ENCODE measurements at places on chromosomes 5 and 9.

DNA sequence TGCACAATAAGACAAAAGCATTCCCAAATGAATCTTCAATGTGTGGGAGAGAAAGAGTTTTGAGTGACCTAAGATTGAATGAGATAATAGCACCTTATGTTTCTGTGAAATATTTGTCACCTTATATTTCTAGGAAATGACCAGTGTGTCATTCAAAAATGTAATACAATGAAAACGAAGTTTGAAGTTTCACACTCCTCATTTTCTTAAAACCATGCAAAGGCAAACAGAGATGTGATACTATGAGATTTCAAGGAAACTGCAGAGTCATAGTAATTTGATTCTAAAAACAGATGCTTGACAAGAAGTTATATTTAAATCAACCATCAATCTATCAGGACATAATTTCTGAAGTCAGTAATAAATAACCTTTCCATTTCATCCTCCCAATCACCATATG lies 13.6 kb upstream of the ABCA1 start:
- no peak for DNase-seq

- no peak for DNase-seq
Observed at GRCh38 chr5:126994485-126994884, 35.9 kb downstream of the MARCHF3 start.

DNA sequence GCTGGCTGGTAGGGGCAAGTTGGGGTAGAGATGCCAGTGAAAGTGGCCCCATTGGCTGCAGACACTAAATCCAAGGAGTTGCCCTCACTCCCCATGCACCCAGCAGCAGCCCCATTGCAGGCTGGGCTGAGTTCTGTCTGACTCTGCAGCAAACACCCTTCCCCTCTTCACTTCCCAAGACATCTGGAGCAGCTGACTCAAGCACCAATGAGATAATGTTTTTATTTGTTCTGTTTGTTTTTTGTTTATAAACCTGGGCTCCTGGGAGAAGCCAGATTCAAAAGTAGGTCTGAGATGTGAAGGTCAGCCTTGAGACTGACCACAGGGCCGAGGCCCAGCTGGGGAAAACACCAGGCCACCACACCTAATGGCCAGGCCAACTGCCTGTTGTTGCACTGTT lies 545.9 kb upstream of the KLF4 start:
- DNase-seq, result no peak

DNA sequence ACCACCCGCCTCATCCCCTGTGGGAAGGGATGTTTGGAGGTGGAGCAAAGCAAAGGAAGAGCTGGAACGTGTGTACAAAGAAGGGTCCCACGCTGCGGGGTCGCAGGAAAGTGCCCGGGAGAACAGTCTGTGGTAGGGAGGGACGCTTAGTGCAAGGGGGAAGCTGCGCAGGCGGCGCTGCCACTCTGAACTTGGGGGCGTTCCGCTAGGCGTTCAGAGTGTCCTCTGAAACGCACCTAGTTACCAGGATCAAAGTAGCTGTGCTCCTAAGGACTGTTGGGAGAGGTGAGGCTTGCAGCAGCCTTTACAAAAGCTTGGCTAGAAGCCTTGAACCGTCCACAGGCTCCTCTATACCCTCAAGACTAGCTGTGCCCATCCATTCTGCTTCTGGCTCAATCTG lies 29.3 kb upstream of the PDE8B start:
- DNase-seq, result no peak

GRCh38 chr5:58455066-58455465 lies 4.8 kb downstream of the PLK2 start:
- DNase-seq, result no peak

DNA sequence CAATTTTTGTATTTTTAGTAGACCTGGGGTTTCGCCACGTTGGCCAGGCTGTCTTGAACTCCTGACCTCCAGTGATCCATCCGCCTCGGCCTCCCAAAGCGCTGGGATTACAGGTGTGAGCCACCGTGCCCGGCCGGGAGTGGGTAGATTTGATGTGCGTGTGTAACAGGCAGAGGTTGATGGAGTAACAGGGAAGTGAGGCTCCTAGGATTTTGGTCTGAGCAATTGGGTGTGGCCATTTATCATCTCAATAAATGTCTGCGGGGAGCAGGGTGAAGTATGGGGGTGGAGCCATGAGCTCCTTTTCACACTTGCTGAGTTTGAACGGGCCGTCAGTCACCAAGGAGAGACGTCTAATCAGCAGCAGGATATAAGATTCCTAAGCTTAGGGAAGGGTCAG lies 1.2 kb upstream of the REXO4 start:
- DNase-seq, result no peak

GRCh38 chr5:180350711-180351465 lies 2.2 kb downstream of the GFPT2 start:
- DNase-seq, result no peak

- no peak for DNase-seq
Observed at GRCh38 chr5:24732184-24732583, 87.4 kb upstream of the CDH10 start.

DNA sequence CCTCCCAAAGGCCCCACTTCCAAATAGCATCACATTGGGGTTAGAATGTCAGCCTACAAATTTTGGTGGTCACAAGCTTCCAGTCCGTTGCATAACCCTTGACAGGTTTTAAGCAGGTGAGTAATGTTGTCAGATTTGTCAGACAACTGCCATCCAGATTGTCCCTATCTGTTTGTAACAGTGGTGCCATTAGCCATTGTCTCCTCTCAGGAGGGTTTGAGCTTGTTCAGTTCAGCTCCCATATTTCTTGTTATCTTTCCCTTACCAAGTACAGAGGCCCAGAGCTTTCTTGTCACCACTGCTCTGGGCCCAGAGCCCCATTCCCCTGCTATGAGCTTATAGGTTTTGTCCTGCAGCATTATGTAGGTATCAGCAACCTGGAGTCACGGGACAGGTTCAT lies 14.8 kb upstream of the GSN start:
- no peak for DNase-seq

DNA sequence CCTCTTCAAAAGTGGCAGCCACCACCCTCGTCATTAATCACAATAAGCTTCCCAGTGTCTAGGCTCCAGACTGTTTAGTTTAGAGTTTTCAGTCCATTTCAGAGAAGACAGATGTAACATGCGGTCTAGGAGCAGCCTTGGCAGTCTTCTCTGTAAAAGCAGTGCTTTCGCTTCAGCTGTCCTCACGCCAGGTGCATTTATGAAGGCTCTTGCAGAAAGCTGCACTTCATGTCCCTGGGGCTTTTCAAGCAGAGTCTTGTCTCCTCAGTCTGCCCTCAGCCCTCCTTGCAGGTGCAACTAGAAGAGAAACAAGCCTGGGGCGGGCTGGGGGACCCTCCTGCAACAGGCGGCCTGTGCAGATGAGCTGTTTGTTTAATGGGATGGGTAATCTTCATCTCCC lies 281.9 kb downstream of the DRD1 start:
- no peak for DNase-seq

GRCh38 chr9:3648266-3648665 lies 122.5 kb upstream of the RFX3 start:
- no peak for DNase-seq

DNA sequence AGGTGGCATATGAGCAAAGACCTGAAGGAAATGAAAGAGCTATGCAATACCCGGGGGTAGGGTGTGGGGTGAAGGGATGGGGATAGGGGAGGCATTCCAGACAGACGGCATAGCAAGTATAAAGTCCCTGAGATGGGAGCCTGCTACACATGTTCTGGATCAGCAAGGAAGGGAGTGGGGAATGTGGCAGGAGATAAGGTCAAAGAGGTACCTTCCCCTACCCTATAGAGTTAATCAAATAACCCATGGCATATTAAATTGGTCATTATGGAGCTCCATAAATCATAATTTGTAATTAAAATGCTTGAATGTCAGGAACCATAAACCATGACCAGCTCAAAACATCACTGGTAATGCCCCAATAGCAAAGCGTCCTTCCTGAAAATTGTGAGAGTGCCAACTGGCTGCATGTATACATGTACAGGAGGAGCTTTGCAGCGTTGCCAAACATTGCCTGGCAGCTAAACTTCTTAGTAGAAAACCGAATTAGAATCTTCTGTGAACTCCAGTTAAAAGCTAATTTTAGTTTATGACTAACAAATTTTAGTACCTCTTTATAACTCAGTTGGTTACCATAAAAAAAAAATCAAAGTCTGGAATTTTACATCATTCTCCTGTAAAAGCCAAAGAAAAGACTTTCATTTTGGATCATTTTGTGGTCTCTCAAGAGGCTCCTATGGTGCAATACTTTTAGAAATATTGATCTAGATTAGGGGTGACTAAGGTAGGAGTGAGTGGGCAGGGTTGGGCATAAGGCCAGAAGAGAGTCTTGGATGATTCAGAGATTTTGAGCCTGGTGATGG lies 4.7 kb downstream of the DNAI1 start:
- DNase-seq, result no peak

DNA sequence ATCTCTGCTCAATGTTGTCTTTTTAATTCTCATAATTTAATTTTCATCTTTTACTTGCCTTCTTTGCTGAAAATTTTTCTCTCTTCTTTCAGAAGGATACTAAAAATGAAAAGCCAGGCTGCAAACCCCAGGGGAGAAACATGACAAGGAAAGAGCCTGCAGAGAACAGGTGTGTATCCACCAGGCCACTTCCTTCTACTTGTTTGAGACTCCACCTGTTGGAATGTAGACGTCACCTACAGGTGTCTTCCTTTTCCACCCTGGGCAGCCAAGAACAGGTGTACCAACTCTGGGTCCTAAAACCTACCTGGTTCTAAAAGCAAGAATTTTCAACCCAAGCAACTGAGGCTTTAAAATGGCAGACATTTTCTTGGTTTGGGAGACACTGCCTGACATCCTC lies 166.8 kb downstream of the ATP10B start:
- DNase-seq, result no peak
